Fibroblast of skin of back (primary cell): ENCODE measurements at places on chromosomes 3 and 15.

GRCh38 chr3:55540579-55540978 is 53.5 kb upstream of the WNT5A start:
- no peak for DNase-seq

DNA sequence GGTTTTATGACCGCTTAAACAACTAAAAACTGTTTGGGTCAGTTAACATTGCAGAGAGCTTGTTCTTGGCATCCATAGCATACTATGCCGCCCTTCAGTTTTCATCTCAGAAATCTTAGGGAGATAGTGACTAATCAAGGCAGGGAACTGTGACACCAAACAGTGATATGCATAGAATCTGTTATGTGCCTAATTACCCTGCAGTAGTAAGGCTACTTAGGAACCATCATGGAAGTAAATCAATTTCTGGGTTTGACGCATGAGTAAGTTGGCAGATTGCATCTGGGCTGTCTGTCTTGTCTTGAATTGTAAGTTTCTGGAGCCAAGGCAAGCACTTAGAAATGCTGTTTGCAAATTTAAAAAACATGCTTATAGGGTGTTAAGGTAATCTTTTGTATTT is 22.5 kb downstream of the KCTD6 start:
- DNase-seq: no peak

GRCh38 chr3:148962513-148962912 is 28.8 kb upstream of the GYG1 start:
- peak; percentile 86 for DNase-seq

GRCh38 chr3:38031022-38031994 is 1.9 kb upstream of the PLCD1 start:
- peak; percentile 43 for DNase-seq

- DNase-seq: no peak
These were observed 26.1 kb downstream of the GOLGB1 start for GRCh38 chr3:121723485-121723884.

DNA sequence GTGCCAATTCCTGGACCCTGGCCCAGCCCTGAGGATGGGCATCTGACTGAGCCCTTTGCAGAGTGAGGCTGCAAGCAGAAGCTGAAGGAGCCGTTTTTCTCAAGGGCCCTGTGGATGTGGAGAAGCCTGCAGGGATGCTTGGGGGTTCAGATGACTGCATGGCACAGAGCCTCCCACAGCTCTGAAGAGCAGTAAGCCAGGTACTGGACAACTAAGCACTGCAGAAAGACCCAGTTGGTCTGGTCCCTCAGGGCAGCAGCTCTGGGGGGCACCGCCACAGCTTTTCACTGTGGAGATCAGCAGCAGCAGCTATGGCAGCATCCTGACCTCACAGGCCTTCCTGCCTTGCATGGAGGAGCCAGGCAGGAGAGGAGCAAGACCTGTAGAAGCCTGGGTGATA is 67.6 kb downstream of the CRYGS start:
- no peak for DNase-seq

GRCh38 chr3:59737241-59737640 is 687.4 kb upstream of the CFAP20DC start:
- DNase-seq: no peak

- no peak for DNase-seq
These were observed 259.8 kb upstream of the CTDSPL start for GRCh38 chr3:37601832-37602231.

DNA sequence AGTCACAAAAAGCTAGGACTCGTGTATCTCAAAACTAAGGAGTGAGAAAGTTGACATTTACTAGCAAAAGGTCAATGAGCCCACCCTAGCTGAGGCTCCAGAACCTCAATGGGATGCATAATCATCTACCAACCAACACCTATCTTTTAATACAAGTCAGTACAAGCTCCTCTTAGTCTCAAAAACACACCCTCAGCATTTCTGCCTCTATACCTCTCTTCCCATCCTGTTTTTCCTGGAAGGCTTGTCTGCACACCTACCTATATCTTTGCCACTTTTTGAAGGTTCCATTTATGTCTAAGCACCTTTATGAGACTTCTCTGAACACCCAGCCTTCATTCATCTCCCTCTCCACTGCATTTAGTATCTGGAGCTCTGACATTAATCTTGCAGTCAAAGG is 10.0 kb downstream of the WWTR1 start:
- no peak for DNase-seq

- DNase-seq: no peak
These were observed 157.1 kb upstream of the DPH6 start for GRCh38 chr15:35702946-35703495.

- peak; percentile 41 for DNase-seq
These were observed 81.7 kb downstream of the WNT5A start for GRCh38 chr3:55405436-55405835.

- DNase-seq: no peak
These were observed 244.4 kb downstream of the TIGIT start for GRCh38 chr3:114538211-114538610.

DNA sequence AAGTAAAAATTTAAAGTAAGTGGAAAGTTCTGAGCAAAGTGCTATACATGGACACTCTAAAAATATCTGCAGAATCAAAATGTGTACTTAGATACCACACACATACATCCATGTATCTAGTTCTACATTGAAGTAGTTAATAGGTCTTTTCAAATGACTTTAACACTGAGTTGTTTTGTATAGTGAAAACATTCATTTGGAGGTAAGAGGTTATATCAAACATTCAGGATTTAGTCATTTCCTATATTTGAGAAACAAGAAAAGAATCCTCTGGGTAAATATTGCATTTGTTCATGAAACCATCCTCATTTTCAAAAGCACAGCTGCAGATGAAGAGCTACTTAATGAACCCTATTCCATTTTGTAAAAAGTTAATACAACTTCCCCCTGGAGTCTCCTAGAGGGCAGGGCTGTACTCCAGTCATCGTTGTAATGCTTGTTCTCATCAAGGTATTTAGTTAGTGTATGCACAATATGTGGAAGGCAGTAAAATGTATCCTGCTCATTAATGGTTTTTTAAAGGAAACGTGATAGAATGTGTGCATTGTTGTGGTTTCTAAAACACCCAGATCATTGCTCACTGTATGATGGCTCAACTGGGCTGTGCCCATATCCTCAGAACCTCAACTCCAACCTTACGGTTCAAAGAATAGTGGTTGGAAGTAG is 26.2 kb downstream of the ARPP21 start:
- peak; percentile 28 for DNase-seq

DNA sequence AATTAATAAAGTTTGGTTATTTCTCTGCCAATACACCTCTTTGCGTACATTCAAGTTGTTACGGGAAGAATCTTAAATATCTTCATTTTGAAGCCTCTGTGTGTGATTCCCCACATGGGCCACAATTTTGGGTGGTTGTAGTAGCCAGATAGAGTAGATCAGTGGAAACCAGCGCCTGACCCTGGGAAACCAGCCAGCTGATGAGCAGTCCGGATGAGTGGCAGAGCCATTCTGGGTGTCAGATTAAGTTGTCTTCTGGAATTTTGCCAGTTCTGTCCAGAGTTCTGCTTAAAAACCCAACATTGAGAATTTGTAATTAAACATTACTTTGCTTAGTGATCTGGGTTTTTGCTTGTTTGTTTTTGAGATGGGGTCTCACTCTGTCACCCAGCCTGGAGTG is 49.7 kb downstream of the MRPS25 start:
- DNase-seq: no peak

DNA sequence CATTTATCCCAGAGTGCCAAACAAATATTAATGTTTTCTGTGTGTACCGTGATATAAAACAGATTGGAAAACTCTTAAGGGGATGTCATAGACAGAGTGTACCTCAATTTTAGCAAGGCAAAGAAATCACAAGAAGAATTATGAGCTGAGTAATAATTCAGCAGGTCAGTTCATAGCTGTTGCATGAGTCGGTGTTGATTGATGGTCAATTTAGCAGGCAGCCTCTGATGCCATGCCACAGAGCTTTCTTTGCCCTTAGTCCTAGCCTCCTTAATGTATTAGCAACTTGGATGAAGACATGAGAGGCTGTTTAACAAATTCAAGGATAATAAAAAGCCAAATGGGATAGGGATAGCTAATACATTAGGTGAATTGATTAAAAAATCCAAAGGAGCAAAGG is 6.8 kb downstream of the SLC35A5 start:
- DNase-seq: peak; percentile 21

- DNase-seq: peak; percentile 63
These were observed 219.7 kb upstream of the SGO1 start for GRCh38 chr3:20405744-20406143.

DNA sequence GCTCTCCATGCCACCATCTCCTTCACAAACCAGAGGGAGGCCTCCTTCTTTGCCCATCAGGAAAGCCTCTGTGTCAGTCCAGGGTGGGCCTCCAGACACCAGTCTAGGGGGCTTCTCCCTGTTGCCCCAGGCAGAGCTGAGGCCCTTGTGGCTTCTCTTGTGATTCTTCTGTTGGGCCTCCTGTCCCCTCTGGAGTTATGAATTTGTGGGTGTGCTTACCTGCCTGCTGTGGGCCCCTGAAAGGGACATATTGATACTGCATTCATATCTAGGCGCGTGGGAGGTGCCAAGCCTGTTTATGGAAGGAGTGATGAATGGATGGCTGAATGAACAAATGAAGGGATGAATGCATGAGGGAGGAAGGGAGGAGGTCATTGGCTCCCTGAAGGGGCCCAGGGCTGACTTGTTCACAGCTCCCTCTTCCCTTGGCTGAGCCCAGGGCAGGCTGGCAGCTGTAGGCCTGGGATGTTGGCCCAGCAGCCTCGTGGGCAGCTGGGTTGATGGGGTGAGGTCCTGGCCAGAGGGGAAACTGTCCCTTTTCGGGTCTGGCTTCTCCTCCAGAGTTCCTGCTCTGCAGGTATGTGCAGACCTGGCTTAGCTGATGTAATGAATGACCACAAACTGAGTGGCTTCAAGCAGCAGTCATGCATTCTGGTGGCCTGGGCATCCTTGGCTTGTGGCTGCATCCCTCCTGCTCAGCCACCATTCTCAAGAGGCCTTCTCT is 195.4 kb downstream of the GOLGA6L6 start:
- DNase-seq: no peak

DNA sequence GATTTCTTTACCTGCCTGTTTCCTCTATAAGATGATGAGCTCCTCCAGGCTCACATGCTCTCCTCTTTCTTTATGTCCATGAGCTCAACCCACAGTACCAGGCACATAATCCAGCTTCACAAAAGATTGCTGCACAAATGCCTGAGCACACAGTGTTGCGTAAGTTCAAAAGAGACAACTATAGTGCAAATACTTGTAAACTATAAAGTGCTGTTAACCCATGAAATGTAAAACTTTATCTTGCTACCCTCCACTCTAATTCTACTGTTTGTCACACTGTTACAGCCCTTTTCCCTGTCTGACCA is 101.0 kb upstream of the LPP start:
- DNase-seq: no peak

DNA sequence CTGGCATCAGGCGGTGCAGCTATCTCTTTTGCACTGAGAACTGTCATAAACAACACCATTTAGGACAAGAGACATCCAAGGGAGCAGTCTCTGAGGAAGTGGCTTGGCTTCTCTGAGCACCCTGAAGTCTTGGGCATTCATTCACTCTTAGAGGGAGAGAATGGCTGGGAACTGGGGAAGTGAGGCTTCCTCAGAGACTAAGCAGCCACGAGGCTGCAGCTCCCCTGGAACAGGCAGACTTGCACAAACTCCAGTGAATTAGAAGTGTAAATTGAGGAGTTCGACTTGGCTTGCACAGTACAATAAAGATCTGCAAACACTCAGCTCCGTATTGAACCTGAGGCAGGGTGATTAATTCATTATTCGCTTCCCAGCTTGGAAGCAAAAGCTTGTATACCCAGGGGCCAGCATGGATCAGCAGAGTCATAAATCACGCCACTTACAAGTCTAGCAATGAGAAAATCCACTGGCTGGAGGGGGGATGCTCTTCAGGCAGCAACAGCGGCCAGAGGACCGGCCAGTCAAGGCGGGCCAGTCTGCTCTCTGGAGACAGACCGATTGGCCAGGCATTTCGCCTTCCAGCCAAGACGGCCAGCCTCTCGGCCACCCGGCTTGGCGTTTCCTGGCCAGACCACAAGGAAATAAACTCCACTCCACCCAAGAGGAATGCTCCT is 118.8 kb upstream of the ADPGK start:
- DNase-seq: peak; percentile 74
